ENCODE measurements at places on chromosomes 16 and 17.

DNA sequence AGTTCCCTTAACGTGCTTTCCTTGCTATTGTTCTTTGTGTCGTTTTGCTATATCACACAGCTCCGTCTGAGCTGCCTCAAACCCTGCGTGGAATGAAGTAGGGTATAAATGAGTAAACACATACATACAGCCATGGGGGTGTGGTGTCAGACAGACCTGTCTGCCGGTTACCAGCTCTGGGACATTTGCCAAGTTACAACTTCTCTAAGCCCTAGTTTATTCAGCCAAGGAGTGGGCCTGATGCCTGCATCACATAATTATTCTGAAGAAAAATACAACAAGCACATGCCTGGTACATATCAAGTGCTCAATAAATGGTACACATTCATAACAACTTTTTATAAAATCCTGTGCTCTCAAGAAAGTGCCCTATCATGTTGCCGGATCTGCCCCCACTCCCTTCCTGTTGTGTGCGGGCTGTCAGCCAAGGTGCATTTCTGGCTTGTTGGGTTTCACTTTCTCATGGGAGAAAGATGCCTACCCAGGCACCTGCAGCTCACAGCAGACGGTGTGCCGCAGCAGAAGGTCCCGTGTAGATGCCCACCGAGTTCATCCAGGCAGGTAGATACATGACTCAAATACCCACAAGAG lies 30.5 kb downstream of the SMPD3 start:
- DNase-seq = no peak

- DNase-seq = no peak
These were observed 12.0 kb downstream of the TBC1D24 start for GRCh38 chr16:2486645-2487516.

- DNase-seq = no peak
These were observed 6.0 kb downstream of the HIC1 start for GRCh38 chr17:2060681-2061440.

- no peak for DNase-seq
These were observed 46.2 kb upstream of the NOL11 start for GRCh38 chr17:67671493-67671892.

GRCh38 chr17:71522383-71522782 lies 598.4 kb upstream of the SOX9 start:
- no peak for DNase-seq

DNA sequence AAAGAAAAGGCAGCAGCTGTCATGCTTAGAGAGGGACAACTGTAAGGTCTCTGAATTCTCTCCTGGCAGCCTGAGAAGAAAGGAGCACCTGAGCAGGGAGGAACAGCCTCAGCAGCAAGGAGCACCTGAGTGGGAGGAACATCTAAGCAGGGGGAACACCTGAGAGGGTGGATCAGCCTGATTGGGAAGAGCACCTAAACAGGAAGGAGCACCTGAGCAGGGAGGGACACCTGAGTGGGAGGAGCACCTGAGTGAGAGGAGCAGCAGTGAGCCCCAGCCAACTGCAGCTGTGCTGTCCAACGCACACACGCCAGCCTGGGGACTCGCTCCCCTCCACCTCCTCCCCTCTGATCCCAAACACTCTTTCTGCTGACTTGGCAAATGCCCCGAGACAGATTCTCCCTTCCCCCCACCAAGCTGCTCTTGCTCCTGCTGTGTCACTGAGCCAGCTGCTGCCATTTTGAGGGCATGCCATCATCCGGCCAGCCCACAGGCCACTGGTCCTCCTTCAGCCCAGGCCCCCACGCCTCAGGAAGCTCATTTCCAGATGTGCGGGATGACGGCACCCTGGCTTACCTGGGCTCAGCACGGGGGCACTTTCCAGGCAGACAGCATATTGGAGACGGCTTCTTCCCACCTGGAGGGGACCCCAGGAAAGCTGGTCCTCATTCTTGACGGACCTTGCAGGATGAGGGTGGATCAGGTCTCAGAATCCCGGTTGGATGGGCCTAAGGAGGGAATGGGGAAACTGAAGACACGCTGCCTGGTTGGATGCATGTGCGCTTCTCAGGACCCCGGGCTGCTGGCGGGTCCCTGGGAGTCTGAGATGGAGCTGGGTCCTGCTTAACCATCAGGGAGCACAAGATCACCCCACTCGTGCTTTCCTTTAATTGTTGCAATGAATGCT lies 57.7 kb upstream of the RBFOX3 start:
- DNase-seq = no peak

DNA sequence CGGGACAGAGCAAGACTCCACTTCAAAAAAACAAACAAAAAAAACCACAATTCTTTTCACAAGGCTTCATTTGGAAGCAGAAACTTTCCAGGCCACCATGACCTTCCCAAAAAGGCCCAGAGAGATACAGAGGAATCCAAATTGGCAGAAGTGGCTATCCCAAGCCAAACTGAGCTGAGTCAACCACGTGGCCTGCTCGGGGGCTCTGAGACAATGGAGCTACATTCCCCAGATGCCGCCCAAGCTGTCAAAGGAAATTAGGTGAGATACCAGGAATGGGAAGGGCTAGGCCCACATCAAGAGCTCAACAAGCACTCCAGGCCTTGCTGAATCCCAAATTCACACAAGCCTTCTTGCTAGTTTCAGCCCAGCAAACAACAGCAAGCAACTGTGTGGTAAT lies 5.7 kb upstream of the EXOSC6 start:
- peak; percentile 34 for DNase-seq

DNA sequence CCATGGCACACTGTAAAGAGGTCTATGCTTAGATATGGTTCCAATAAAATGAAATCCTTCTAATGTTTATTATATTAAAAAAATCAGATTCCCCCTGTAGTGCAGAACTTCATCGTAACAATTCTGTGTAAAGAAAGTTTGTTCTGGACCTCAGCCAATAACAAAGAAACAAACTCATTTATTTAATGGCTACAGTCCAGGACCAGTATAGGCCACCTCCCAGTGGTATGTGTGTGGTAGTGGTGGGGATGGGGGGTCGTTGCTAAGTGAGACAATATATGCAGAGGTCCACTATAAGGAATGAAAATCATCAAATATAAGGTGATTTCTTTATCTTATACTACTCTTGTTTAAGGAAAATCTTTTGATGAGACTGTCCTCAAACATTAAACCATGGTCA lies 136.4 kb downstream of the CDK5R1 start:
- no peak for DNase-seq

DNA sequence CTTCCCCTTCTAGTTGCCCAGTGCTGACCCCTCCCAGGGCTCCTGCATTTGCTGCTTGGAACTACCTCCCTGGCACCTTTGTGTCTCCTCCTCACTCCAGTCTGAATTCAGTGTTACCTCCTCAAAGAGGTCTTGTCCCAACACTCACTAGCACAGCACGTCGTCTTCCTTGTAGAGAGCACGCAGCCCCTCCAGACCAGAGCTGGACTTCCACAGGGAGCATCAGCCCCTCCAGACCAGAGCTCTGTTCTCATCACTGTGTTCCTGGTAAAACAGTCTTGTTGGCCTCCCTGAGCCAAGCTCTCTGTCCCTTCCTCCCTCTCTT lies 27.8 kb upstream of the MGAT5B start:
- DNase-seq = no peak

- no peak for DNase-seq
These were observed 27.9 kb downstream of the MBTD1 start for GRCh38 chr17:51231999-51232398.

DNA sequence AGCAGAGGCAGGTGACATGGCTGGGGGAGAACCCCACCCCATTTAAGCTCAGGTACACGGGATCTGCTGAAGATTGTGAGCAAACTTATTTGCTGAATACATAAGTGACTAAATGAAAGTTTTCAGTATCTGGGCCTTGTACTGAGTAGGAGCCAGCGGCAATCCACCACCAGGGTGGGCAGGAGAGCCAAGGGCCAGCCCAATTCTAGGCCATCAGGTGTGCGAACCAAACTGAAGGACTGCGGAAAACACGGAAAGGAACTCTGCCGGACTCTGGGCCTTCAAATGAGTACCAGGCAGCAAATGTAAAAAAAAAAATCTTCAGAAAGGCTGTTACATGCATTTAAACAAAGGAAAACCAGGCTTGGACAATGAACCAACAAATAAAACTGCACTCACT lies 19.7 kb downstream of the ARHGAP17 start:
- DNase-seq = no peak

GRCh38 chr17:50841949-50842354 lies 6.6 kb downstream of the WFIKKN2 start:
- peak; percentile 89 for DNase-seq

- peak; percentile 18 for DNase-seq
These were observed 36.2 kb downstream of the RGS9 start for GRCh38 chr17:65173284-65173793.

DNA sequence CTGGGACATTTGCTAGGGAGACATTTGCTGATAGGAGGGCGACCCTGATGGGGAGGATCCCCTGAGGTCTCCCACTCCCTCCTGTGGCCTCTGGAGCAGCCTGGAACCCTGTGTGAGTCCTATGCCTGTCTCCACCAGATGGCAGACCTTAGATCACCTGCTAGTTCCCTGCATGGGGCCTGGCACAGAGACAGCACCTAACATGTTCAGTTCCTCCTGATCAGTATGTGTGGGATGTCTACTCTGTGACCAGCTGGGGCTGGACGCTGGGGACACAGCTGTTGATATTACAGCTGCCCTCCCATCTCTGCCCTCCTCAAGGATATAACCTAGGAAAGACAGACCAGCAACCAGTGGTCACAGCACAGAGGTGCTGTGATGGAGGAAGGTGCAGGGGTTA lies 1.1 kb upstream of the ADCY7 start:
- DNase-seq = no peak

- no peak for DNase-seq
These were observed 19.3 kb downstream of the CD2BP2 start for GRCh38 chr16:30335598-30336474.

DNA sequence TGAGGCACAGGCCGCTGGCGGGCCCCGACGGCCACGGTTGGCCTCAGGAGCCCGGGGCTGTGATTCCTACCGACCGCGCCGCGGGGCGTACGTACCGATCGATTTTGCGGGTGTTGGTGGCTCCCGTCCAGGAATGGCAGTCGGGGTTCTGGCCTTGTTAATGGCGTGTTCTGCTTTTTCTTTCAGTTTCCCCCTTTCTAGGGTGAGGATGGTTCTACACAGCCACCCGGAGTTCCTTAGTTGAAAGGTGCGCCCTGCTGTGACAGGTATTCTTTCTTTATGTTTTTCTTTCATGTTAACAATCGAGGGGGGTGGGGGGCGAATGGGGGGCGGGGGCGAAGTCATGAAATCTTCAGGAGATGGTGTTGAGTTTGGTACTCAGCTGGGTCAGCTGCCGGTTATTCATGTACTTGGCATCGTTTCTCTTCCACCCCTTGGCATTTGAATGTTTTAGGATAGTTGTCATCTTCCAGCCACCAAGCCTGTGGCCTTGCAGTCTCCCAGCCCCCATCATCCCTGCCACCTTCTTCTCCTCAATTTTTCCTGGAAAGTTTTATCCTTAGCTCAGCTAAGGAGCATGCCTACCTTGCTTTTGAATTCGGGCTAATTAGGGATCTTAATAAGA lies 802 bp downstream of the CYLD start:
- peak; percentile 68 for DNase-seq

DNA sequence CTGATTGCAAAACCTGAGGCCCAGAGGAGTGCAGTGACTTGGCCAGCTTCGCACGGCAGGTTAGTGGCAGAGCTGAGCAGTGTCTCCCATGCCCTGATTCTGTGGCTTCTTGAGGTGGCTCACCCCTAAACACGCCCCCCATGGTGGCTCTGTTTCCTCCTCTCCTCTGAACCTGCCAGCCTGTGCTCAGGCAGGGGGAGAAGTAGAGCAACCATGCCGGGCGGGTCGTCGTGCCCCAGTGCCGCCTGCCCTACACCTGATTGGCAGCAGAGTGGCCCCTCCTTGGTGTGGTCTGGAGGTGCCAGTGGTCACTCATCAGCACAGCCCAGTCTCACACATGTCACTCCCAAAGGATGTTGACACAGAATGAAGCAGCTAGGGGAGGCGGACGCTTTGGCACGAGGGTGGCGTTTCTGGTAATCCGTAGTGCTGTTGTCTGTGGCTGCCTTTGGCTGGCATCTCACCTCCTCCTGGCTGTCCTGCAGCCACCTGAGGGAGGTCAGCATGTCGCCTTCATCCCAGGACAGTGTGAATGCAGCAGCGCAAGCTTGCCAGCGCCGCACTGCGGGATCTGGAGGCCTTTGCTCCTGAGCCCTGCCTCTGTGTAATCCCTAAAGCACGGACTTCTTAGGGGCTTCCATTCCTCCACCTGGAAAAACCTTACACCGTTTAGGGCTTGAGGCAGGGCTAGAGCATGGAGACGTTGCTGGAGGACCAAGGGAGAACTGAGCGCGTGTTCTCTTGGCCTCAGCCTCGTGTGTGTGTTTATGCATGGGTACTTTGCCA lies 294.7 kb downstream of the SEC14L1 start:
- no peak for DNase-seq

GRCh38 chr16:57616876-57617275 lies 11.6 kb upstream of the ADGRG1 start:
- no peak for DNase-seq

DNA sequence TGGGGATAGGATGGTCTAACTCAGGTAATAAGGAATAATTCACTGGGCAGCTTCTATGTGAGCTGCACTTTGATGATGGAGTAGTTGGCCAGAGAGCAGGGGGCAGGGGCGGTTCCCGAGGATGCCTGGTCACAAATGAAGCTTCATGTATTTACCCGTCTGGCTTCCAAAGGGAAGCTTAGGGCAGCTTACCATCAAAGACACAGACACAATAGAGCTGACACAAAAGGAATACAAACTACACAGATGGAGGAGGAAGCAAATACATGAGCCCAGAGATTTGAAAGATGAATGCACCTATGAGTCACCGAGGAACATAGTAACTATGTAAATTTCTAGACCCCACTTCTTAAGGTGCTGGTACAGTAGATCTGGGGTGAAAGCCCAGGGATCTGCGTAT lies 8.7 kb upstream of the EMP2 start:
- DNase-seq = no peak

DNA sequence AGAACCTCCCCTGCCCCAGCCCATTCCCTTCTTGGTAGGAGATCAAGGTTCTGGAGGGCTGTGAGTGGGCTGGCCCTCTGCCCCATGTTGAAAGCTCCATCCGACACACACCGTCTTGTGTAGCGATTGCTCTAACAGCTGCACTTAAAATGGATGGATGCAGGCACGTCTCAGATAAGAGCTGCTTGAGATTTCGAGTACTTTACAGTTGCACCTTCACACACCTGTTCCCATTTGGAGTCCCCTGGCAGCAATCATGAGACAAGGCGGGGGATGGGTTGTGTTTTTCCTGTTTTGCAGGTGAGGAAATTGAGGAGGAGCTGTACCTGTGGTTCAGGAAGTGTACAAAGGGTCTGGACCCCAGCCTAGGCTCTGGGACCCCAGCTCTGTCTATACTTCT lies 25.6 kb upstream of the TAC4 start:
- no peak for DNase-seq

GRCh38 chr16:12410837-12411490 lies 392.7 kb downstream of the CPPED1 start:
- DNase-seq = no peak

DNA sequence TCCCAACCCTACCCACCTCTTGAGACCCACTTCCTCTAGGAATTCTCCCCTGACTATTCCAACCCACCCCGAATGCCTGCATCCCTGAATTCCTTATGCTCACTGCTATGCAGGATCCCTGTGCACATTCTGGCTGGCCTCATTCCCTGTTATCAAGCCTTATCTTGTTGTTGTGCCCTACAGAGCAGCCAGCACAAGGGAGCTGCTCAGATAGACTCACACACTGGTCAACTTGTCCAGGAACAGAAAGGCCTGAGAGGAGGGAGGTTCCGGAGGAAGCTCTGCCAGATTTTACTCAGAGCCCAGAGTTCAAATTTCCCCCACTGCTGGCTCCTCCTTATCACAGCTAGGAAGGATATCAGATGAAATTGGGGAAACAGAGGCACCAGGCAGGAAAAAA lies 24.8 kb upstream of the MYO18A start:
- no peak for DNase-seq

- no peak for DNase-seq
These were observed 2.0 kb upstream of the TVP23A start for GRCh38 chr16:10820546-10820945.
